ENCODE measurements at places on chromosomes 3 and 15.

GRCh38 chr3:51778554-51778953 lies 483 bp downstream of the IQCF6 start:
- no peak for DNase-seq

DNA sequence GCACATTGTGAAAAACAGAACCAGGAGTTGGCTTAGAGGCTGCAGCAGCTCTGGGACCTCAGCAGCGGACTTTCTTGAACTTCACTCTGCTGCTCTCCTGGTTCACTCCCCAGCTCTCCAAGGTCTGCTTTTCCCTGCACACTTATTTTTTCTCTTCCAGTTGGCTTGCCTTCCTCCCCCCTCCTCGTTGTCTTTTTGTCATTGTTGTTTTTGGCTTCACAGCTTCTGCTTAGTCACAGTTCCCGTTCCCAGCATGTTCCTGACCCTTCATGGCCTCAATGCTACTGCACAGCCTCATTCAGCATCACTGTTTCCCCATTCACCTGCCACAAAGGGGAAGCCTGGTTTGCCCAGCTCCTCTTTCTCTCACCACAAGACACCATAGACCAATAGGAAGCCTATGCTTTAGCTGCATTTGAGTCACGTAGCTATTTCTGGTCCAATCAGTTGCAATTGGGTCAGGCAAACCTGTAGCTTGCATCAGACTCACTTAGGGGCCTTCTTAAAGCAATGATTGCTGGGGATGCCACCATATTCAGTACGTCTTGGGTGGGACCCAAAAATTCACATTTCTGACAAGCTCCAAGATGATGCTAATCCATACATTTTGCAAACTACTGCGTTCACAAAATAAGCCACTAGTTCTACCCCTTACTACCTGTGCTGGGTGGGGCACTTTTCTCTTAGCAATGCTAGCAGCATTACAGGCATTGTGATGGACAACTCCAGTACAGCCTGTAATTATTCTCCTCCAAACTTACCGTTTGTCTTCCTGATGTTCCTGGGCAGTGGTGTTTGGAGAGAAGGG lies 7.8 kb upstream of the SUMF1 start:
- no peak for DNase-seq

DNA sequence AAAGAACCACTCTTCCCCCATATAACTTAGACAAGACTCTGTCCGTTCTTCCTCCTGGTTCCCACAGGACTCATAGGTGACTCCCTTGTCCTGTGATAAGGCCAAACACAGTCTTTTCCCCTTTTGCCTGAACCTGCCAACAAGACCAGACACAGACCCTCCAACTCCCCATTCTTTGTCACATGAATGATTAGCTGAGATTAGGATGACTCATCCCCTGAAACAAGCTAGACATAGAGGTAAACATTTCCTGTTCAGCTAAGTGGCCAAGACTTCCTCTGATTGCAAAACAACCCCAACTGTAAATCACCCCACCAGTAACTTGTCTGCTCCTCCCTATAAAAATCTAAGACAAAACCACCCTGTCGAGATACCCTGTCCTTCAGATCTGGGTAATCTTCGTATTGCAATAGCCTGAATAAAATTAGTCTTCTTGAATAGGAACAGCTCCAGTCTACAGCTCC lies 11.4 kb upstream of the HTR3E start:
- DNase-seq, result no peak

GRCh38 chr3:170233530-170233929 lies 11.3 kb downstream of the PRKCI start:
- no peak for DNase-seq

DNA sequence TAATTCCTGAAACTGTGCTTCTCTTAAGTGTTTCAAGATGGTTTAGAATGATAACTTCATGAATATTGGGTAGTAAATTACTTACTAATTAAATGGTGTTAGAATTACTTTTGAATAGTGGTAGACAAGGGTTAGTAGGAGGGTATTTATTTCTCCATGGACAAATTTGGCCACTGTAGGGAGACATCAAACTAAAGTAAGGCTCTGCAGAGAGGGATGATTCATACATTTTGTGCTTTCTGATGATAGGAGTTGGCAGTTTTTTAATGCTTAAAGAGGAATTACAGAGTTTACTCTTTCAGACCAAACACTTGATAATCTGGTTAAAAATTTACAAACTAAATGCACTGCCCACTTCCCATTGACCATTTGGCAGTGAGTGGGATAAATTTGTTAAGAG lies 127.6 kb downstream of the NAALADL2 start:
- no peak for DNase-seq

DNA sequence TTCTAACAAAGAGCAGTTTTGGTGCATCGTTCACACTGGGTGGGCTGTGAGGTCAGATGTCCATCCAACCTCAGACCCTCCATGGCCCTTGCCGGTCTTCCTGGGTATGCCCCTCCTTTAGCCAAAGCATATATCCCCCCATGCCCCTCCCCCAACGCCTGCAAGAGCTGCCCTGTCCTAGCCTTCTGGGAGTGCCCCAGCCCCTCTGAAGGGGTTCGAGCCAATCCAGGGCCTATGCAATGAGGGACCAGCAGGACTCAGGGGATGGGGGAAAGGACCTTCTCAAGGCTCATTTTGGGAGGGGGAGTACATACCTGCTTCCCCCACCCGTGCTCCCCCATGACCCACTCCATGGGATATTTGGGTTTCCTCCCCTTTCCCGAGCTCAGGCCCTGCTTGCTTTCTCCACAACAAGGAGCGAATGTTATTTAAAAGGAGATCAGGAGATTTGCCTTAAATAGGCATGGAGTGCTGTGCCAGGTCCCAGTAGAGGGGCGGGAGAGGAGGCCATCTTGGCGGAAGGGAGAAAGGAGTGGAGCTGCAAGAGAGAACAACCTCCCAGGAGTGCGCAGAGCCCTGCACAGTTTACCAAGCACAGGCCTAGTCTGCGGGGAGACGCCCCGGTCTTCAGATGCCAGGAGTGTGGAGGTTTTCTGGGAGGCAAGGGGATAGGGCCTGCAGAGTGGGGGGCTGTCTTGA lies 18.2 kb downstream of the PIF1 start:
- DNase-seq, result no peak

Measured in T-helper 17 cell (primary cell).